Dorsolateral prefrontal cortex (tissue), 122 donors: ENCODE measurements at places on chromosomes 16 and 17. TPM values are rescaled to one million over a fixed set of nuclear protein-coding genes. Genes with fewer than 3 reads are reported as not detected.

- DNase-seq: no peak
Measured at GRCh38 chr17:73091410-73091769, 1.1 kb downstream of the SLC39A11 start.

- no peak for DNase-seq
Measured at GRCh38 chr16:4693956-4694641, 737 bp downstream of the NUDT16L1 start.

Gene CTRL
- total RNA-seq: 1.3 TPM

- DNase-seq: no peak
Measured at GRCh38 chr17:6818938-6819337, 12.6 kb downstream of the TEKT1 start.

GRCh38 chr17:21510686-21511362, 134.7 kb downstream of the KCNJ12 start:
- no peak for DNase-seq

- DNase-seq: no peak
Measured at GRCh38 chr16:30888856-30889499, 4.9 kb downstream of the BCL7C start.

DNA sequence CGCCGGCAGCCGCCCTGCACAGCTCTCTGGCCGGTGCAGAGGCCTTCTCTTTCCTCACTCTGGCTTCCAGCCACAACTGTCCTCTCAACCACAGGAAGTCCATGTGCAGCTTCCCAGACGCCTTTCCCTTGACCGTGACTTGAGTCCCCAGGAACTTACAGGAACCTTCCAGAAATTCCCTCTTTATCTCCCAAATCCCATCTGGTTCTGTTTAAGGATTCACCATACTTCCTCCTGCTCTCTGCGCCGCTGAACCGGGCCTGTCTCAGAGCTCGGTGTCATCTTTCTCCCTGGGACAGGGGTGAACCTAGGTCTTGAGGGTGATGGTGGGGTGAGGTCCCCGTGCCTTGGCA, 65.2 kb upstream of the ZNF469 start:
- DNase-seq: no peak

DNA sequence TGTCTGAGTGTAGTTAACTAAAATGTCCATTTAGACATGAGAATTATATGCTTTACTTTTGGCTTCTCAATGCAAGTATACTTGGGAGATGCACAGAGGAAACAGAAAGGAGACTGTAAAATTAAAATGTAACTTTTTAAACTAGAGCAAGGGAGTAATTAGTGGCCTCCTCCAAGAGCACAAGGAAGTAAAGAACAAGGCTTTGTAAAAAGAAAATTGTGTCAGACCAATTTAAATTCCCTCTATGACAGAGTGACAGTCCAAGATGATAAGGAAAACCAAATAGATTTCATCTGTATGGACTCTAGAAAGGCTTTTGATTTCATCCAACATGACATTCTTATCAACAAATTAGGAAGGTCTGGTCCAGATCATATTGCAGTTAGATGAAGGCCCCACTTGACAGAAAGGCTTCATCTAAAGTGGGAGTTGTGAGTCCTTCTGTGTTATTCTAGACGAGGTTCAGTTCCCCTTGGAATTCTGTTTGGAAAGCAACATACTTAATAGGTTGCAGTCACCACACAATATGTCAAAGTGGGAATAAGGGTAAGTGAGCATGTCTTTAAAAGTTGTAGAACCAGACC, 6.5 kb upstream of the CAPNS2 start:
- no peak for DNase-seq

GRCh38 chr17:81869221-81870130, 1.7 kb downstream of the ARHGDIA start:
- DNase-seq: no peak

DNA sequence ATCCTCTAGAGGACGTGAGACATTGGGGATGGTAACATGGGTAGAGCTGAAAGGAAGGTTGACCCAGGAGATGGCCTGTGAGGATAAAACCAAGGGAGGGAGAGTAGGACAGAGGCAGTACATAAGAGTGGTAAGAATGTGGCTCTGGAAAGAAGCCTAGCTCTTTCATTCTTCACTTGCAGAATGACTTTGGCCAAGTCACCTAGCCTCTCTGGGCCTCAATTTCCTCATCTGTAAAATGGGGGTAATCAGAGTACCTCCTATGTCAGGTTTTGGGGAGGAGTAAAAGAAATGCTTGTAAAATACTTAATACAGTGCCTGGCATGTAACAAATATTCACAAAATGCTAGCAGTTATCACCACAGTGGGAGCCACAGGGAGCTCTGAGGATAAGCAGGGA, 6.9 kb downstream of the KDM6B start:
- no peak for DNase-seq
